Peyer's patch (tissue), 4 donors: ENCODE measurements at places on chromosomes 4 and X. TPM values are rescaled to one million over a fixed set of nuclear protein-coding genes. Genes with fewer than 3 reads are reported as not detected.

PAK3 gene
- total RNA-seq, result 8.3 TPM

TCEAL7 gene
- 1.1 TPM for total RNA-seq

CT45A5 gene
- total RNA-seq, result not detected

C4orf51 gene
- not detected for total RNA-seq

DNA sequence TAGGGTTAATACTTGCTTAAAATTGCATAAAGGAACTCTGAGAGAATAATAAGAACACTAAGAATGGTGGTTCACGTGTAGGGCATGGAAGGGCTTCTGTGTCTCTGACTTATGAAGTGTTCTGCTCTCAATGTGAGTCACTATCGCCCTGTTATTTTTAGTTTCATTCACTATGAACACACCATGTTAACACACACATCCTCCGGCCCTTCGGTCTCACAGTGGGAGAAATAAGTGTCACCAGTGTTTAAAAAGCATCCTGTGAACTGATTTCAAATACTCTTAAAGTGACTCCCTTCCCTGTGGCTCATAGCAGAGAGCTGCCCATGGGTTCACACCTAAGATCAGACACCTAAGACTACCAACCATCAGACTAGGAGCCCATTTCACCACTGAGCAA is 33.8 kb upstream of the FGFBP2 start:
- DNase-seq, result no peak

- no peak for DNase-seq
These were observed 824.5 kb upstream of the DIAPH2 start for GRCh38 chrX:95860127-95860526.

DNA sequence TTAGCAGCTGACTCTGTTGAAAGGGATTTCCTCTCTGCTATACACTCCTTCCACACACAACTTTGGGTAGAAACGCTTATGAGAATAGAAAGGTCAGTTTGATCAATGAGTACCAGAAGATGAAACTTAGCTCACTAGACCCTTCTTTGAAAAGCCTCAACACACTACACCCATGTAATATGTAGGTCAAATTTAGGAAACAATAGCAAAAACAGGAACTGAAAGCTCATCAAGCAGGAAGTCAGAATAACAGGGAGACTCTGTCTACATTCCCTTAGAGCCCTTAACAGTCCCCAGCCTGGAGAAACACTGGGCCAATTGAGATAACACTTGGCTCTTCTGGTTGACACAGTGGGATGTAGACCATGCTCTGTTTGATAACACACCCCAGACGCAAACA is 30.7 kb downstream of the SRPX2 start:
- no peak for DNase-seq

GRCh38 chr4:54802336-54802735 is 144.6 kb downstream of the KIT start:
- no peak for DNase-seq

GRCh38 chrX:119880076-119880475 is 8.4 kb downstream of the NDUFA1 start:
- DNase-seq, result peak; percentile 47

- DNase-seq, result no peak
These were observed 119.1 kb downstream of the SH3RF1 start for GRCh38 chr4:169151671-169152070.
